Amniotic stem cell (primary cell): ENCODE measurements at places on chromosomes 12 and 14.

- no peak for DNase-seq
Measured at GRCh38 chr12:76698316-76698715, 65.6 kb upstream of the ZDHHC17 start.

DNA sequence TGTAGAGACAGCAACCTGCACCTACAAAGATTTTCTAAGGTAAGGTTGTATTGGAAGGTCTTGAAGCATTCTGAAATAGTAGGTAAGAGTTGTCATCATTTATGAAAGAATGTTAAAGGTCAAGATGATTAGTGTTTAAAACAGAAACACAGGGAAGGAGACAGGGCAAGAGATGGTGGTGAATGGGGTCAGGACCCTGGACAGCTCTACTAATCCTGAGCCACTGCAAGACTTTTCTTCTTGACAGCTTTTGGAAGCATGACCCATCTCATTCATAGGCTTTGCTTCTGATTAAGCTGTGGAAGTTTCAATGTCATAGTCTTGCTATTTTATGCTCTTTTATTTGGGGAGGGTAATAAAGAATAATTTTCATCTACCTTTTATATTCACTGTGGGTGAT, 75.5 kb upstream of the CAND1 start:
- DNase-seq, result peak; percentile 1

- no peak for DNase-seq
Measured at GRCh38 chr14:23299986-23300686, 2.5 kb downstream of the PPP1R3E start.

DNA sequence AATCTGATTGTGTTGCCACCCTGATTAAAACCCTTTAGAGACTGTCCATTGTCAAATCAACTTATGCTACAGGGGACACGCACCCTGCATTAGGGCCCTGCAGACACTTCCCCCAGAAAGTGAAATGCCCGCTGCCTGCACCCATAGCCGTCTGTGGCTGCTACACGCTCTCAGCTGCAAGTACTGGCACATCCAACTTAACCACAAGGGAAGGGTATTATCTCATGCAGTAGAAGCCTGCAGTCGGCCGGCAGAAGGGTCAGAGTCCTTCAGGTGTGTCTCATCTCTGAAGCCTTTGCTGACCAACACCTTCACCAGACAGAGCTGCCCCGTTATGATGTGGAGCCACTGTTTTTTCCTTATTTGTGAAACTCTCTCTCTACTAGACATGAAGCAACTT, 20.8 kb downstream of the CFAP251 start:
- no peak for DNase-seq
